Stimulated activated CD4-positive, alpha-beta T cell treated with anti-CD3 and anti-CD28 coated beads, TNF-alpha, amount 100 ng/mL, for 1 hour (primary cell): ENCODE measurements at places on chromosomes 12 and 14.

DNA sequence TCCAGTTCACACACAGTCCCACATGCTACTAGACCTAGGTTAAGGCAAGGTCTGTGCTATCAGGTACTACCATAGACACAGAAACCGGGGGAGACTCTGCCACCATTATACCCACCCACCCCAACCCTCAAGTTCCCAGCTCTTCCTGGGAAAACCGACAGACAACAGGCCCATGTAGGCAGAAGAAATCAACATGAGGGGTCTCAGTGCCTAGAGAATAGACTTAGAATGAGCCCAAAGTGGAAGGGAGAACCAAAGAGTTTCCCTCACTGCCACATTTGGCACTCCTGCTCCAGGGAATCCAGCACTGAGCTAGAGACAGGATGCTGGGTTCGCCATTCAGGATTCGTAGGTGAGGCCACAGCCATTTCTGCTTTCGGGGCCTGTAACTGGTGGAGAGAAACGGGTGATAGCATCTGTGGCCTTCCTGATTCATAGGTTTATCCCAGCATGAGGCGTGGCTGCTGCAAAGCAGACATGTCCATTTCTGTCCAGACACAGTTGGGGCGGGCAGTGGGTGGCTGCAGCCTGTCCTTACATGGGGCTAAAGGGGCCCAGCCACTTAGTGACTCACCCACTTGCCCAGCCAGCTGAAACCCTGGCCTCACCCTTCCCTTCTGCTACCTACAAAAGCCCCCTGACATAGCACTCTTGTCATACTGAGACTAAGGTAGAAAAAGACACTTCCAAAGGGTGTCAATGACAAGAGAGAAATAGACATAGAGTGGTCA lies 69.4 kb downstream of the IRF2BPL start:
- DNase-seq, result no peak

DNA sequence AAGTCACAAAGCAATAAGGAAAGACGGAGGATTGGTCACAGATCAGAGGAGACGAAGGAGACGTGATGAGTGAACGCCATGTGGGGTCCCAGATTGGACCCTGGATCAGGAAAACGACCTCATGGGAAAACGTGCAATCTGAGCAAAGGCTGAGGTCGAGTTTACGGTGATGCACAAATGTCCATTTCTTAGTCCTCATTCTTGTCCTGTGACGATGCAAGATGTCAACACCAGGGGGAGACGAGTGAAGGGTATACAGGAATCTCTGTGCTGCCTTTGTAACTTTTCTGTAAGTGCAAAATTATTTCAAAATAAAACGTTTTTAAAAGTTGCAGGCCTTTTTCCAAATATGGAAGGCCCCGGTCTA lies 329.8 kb downstream of the MED13L start:
- no peak for DNase-seq

- peak; percentile 21 for DNase-seq
Measured at GRCh38 chr14:103518422-103519042, 4.1 kb downstream of the CKB start.

DNA sequence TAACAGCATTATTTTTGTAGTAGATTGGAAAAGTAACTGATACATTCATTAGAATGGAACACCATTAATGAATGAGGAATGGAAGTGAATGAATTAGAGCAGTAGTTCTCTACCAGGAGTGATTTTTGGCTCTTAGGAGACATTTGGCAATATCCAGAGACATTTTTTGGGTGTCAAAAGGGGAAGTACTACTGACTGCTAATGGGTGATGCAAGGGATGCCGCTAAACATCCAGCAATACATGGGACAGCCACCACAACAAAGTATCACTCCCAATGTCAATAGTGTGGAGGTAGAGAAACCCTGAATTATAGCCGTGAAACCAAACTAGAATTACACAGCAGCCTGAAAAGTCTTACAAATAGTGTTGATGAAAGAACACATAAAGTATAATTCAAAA lies 1.5 kb downstream of the CHURC1 start:
- DNase-seq, result no peak

- no peak for DNase-seq
Measured at GRCh38 chr12:81572411-81572810, 186.7 kb downstream of the PPFIA2 start.

- DNase-seq, result no peak
Measured at GRCh38 chr12:25734529-25735180, 181.6 kb upstream of the LMNTD1 start.

GRCh38 chr12:66744956-66745383 lies 66.1 kb upstream of the GRIP1 start:
- no peak for DNase-seq

GRCh38 chr14:56731187-56731586 lies 79.1 kb downstream of the OTX2 start:
- no peak for DNase-seq

DNA sequence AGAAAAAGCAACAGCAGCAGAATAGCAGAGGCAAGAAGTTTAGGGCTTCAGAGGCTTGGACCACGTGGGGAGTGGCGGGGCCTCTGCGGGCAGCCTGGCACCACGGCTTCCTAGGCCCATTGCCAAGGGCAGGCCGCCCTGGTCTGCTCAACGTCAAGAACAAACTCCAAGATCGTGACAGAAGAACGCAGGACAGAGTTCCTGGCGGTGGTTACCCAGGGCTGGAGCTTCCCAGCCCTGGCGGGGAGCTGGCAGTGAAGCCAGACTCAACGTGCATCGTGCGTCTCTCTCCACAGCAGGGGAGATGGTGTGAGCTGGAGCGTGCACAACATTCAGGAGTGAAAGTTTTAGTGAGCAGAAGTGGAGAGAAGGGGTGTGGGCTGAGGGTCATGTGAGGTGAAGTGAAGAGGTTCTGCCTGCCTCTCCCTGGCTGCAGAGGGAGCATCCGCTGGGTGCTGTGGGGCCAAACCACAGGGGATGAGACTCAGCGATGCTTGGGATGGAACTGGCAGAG lies 13.9 kb upstream of the CACNA2D4 start:
- no peak for DNase-seq

- DNase-seq, result no peak
Measured at GRCh38 chr12:9869307-9870161, at the start of gene CLEC2B. Gene CLEC2B (minus strand): TSS chr12:9869354.

- DNase-seq, result no peak
Measured at GRCh38 chr14:65062096-65063075, 39.9 kb downstream of the MAX start.

DNA sequence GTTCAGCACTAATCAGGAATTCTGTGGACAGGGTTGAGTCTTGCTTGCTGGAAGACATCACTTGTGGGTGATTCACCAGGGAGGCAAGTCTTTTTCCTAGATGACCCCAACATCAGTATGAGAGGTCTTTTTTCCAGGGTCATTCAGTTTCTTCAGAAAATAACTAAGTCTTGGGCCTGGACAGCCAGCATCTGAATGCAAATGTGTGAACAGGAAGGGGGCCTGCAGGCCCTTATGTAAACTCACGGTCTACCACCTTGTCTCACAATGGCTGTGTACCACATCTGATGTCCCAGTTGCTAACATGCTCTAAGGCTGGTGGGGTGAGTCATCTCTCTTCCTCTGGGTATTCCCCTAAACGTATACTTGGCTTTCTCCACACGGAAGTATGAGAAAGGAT lies 79.2 kb downstream of the HECTD4 start:
- DNase-seq, result no peak

- no peak for DNase-seq
Measured at GRCh38 chr12:29053567-29053966, 95.5 kb upstream of the FAR2 start.

- DNase-seq, result no peak
Measured at GRCh38 chr12:63151623-63152320, 771 bp upstream of the AVPR1A start.

- no peak for DNase-seq
Measured at GRCh38 chr12:22287101-22287500, 47.4 kb downstream of the ST8SIA1 start.

DNA sequence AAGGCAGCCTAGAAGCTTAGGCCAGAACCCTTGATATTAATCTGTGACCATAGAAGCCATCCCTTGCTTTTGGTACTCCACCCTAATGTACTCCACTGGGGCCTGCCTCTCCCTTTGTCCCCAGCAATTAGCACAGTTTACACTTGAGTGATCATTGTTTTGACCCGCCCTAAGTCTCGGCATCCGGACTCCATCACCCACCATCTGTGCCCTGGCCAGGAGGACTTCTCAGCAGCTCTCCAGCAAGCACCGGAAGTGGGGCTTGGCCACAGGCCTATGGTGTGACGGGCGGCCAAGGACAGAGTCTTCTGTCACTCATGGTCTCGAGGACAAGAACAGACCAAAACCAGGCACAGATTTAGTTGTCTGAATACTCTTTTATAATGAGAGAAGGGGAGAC lies 126.5 kb upstream of the NTF3 start:
- no peak for DNase-seq

GRCh38 chr12:99985631-99986030 lies 895 bp upstream of the ANKS1B start:
- DNase-seq, result no peak
